Esophagus muscularis mucosa (tissue), 4 donors: ENCODE measurements at places on chromosomes 2 and 18. TPM values are rescaled to one million over a fixed set of nuclear protein-coding genes. Genes with fewer than 3 reads are reported as not detected.
A peak's percentile ranks its signal among the peaks of the same experiment; 100 is the strongest.

GRCh38 chr2:42060028-42060427, 12.2 kb downstream of the PKDCC start:
- no peak for DNase-seq

- no peak for DNase-seq
These were observed 28.3 kb downstream of the MAP3K2 start for GRCh38 chr2:127359520-127359919.

DNA sequence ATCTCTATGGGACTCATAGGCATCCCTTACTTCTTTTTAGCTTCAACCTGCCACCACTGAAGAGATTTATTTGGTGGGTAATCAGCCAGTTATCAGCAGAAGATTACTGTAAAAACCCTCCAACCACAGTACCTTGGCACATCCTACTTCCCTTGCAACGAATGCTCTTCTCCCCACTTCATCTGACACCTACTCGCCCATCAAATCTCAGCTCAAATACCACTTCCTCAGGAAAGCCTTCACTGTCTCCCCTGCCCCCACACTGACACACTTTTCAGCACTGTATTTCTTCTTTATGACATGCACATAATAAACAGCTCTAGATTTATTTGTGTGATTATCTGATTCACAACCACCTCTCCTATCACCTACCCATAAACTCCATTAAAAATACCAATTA, 3.1 kb downstream of the KDSR start:
- no peak for DNase-seq

GRCh38 chr2:108910011-108910431, 79.0 kb downstream of the EDAR start:
- DNase-seq, result peak; percentile 74

The FAP gene
- 15.4 TPM for total RNA-seq

The TEKT4 gene
- total RNA-seq, result not detected

The CHRNG gene
- total RNA-seq, result not detected
